Smooth muscle cell of the coronary artery (primary cell): ENCODE measurements at places on chromosomes 13 and 19. TPM values are rescaled to one million over a fixed set of nuclear protein-coding genes. Genes with fewer than 3 reads are reported as not detected.

Gene SMIM44
- total RNA-seq = not detected in 2 replicates

Gene PSG7
- total RNA-seq = not detected in 2 replicates

Gene IL4I1
- 0.23 TPM in 1 of 2 replicates, not detected in the other for total RNA-seq

Gene CAPS
- 2.3 and 5.1 TPM in 2 replicates for total RNA-seq

Gene ZNF780B
- total RNA-seq = 12.3 and 13.2 TPM in 2 replicates

Gene STAP2
- total RNA-seq = 2.8 and 4.2 TPM in 2 replicates

Gene CEACAM20
- not detected in 2 replicates for total RNA-seq

Gene ZNF66
- total RNA-seq = 0.82 and 1.3 TPM in 2 replicates

Gene CD33
- total RNA-seq = not detected in 2 replicates

Gene BRSK1
- 6.9 and 11.3 TPM in 2 replicates for total RNA-seq

Gene APC2
- under 0.01 and 0.08 TPM in 2 replicates for total RNA-seq

Gene TMEM91
- 2.3 and 6.1 TPM in 2 replicates for total RNA-seq
